ENCODE measurements at places on chromosomes 1 and 21.

GRCh38 chr1:16979475-16980327 lies 719 bp downstream of the MFAP2 start:
- no peak for DNase-seq

- no peak for DNase-seq
These were observed 40.7 kb downstream of the MAP3K21 start for GRCh38 chr1:233368106-233368788.

DNA sequence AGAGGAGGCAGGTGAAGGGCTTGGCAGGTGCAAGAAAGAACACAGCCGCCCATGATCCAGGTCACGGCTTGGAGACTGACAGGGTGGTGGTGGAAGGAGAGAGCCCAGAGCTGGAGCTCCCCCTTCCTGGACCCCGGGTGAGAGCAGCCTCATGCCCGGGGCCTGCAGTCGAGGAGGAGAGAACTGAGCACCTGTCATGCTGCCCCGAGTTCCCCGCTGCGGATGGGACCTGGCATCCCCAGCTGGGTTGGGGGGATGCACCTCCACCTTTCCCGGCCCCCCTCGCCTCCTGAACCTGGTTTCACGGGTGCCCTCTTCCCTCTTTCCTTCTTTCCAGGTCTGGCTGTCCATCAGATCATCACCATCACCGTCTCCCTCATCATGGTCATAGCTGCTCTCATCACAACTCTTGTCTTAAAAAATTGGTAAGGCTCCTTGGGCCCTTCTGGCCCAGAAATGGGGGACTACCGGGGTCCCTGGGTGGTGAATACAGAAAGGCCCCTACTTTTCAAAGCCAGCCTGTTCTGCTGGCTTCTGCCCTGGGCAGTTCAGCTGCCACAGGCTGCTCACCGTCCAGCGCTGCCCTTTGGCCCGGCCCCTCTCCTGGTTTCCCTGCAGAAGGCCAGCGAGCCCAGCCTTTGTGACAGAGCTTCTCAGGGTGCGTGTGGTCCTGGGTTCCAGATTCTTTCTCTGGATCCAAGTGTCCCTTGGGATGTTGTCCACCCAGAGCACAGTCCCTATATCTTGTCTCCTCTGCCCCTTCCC lies 115.3 kb downstream of the AJAP1 start:
- no peak for DNase-seq

- DNase-seq, result no peak
These were observed 45.8 kb upstream of the RC3H1 start for GRCh38 chr1:174068000-174068399.

DNA sequence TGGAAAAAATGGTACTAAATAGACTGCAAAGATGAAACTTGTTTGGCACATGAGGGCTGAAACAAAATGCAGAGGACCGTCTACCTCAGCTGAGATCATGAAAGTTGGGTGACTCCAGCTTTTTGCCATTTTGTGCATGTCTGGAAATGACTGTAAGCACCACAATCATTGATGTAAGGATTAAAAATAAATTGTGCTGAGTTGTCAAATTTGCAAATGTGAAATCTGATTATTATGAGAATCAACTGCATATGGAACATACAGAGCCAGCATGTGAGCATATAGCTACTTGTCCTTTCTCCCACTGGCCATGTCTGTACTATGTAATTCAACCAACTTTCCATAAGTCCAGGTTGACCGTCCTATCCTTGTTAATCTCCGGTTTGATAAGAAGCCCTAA lies 736.9 kb upstream of the PRMT6 start:
- no peak for DNase-seq

GRCh38 chr1:63859480-63860275 lies 85.9 kb downstream of the ROR1 start:
- no peak for DNase-seq

DNA sequence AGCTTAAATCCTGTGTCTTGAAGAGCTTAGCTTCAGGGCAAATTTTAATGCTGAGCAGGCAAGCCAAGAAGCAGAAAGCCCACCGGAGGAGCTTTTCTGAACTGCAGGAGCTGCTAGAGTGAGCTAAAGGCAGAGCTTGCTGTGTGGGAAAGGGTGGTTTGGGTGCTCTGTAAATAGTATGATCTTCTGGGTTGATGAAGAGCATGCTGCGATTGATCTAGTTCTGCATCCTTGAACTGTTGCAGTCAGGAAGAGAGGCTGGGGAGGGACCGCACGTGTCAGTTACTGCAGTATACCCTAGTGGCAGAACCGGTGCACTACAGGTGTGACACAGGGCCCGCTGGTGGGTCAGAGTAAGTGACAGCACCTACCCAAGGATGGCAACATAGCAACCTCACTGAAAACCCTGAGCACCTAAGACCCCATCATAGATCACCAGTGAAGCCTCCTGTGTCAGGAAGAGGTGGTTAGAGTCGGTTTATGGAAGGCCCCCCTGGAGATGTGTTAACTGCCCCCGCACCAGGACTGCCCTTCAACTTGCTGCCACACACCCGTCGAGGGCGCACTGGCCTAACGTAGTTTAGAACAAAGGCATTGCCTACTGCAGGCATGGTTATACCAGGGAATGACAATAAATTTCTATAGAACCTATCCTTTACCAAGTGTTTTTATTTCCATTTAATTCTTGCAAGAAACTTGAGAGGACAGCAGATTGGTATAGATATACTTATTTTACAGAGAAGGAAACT lies 146.0 kb upstream of the KIAA0040 start:
- DNase-seq, result no peak

DNA sequence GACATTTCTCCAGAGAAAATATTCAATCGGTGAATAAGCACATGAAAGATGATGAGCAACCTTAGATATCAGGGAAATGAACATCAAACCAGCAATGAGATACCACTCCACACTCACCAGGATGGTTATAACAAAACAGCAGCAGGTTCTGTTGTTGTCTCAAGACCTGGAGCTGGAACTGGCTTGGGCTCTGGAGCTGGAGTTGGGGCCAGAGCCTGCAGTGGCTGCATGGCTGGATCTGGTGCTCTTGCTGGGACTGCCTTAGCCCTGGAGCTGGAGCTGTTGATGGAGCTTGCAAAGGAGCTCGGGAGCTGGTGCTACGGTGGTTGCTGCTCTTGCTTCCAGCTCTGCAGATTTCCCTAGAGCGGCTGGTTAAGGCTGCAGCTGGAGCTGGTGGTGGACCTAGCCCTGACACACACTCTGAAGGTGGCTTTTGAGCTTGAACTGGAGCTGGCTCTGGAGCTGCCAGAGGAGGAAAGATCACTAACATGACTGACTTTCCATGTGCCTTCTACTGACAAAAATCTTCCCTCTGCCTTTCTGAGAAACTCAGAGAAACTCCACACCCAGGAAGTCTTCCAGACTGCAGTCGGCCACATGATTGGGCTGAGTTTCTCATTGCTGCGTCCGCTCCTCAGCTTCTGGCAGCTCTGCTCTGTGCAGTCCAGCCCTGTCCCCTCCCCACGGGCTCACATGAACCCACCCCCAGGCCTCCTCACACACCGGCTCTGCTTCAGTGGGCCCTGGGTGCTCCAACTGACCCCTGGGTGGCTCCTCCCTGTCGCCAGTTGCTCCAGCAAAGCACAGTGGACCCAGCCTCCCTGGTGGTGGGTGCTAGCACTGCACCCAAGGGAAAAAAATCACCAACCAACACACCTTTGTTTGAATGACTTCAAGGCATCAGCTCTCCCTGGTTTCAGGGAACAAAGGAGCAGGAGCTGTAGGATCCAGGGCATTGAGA lies 139.1 kb upstream of the FMN2 start:
- no peak for DNase-seq

DNA sequence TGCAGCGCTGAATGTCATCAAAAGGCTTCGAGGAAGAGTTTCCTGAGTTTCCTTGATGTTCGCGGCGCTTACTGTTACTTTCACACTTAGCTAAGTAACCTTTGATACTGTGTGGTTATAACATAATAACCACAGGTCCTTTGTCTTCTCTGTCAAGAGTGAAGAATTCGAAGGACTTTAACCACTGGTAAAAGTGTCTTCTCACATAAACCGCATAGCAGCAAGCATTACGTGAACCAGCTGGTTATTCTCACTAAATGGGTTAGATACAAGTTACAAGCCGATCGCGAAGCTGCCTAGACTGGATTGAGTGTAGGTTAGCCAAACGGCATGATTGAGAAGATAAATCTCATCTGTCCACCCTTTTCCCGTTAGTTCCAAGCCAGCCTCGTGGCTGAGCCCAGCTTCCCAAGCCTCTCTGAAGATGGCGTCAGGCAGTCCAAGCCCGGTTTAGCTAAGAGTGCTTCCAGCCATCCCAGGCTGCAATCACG lies 18.3 kb upstream of the IFNGR2 start:
- no peak for DNase-seq

GRCh38 chr1:80657044-80657643 lies 1143.6 kb upstream of the ADGRL2 start:
- DNase-seq, result no peak

Measured in osteocyte (in vitro differentiated cells).